NCI-H774 (cell line): ENCODE measurements at places on chromosomes 3 and 15.

GRCh38 chr3:183393625-183394024 is 34.8 kb downstream of the MCF2L2 start:
- no peak for DNase-seq

GRCh38 chr15:53384417-53384816 is 375.0 kb downstream of the WDR72 start:
- DNase-seq = no peak

- DNase-seq = no peak
These were observed 134.1 kb downstream of the RPLP1 start for GRCh38 chr15:69586721-69587120.

GRCh38 chr15:60426870-60427508 is 29.2 kb upstream of the ANXA2 start:
- DNase-seq = no peak

DNA sequence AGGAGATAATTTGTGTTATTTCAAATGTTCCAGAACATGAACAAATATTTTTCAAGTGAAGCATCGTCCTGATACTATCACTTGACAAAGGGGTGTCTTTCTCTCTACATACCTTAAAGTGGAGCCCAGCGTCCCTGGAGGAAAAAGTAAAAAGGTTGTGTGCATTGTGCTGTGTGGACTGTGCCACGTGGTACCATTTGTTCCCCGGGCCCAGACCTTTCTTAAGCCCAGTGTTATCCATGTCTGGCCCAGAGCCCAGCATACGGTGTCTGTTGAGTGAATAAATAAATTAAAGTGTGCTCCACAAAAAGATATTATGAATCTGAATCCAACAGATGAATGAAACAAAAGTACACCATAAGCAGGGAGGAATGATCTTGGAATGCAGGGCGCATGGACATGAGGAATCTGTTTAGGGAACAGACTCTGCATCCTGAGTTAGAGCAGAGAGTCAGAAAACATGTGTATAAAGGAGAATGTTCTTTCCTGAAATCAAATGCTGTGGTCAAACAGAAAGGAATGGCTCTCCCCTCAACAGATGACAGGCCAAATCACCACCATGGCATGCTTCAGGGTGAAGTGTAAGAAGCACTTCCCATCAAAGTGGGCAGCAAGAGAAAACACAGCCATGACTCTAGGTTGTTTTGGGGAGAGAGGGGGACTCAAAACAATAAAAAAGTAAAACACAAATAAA is 8.1 kb upstream of the PRSS50 start:
- no peak for DNase-seq

- no peak for DNase-seq
These were observed 3.0 kb downstream of the ISLR start for GRCh38 chr15:74176262-74177214.

- no peak for DNase-seq
These were observed 38.3 kb upstream of the INO80 start for GRCh38 chr15:41154412-41154811.

DNA sequence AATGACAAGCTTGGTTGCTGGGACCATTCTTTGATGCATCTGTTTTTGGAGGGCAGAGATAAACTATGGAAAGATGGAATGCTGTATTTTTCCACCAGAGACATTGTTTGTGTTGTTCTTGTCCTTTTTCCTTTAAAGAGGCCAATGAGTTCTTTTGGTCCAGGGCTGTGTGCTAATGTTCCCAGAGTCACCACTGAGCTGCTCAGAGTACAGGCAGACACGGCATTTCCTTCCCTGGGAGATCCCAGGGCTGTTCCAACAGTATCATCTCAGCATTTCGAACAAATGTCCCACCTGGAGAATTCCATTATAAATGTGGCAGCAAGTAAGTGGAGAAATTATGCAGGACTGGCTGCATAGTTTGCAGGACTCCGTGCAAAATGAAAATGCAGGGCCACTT is 190.6 kb downstream of the IL20RB start:
- DNase-seq = no peak

DNA sequence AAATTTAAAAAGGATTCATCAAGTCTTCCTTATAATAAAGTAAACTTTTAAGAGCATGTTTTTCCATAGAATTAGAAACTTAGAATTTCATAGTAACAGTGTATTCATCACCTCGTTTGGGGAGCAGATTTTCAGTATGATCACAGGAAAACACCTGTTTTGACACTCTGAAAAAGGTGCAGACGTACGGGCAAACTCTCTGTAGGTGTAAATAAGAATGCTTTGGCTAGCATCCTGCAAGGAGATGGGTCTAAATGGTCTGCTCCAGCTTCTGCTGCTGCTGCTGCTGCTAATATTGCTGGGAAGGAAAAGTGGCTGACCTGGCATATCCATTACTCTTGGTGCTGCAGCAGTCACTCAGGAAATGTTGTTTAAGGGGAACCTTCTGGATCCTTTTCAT is 66.0 kb downstream of the MBNL1 start:
- DNase-seq = no peak

DNA sequence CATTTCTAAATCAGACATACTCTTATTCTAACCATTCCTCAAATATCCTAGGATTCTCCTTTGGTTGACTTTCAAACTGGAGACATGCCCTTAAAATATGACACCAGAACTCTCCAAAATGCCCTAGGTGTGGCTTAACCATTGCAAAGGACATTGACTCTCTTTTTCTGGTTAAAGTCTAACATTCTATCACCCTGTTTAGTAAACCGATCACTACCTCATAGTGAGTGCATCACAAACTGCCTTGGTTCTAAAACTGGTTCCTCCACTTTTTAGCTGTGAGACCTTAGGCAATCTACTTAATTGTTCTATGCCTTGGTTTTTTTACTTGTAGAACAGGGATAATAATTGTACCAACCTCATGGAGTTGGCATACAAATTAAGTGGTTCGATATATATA is 224.3 kb downstream of the CDIN1 start:
- DNase-seq = no peak

- DNase-seq = no peak
These were observed 95.7 kb upstream of the ALDH1A3 start for GRCh38 chr15:100783760-100784492.

- no peak for DNase-seq
These were observed 13.3 kb downstream of the RARB start for GRCh38 chr3:25441234-25441856.

- peak; percentile 23 for DNase-seq
These were observed at the start of gene ACTR8 for GRCh38 chr3:53881691-53882593. TSS of gene ACTR8 (minus strand) at chr3:53882152. CDS start at chr3:53882101, 51 bp downstream.

DNA sequence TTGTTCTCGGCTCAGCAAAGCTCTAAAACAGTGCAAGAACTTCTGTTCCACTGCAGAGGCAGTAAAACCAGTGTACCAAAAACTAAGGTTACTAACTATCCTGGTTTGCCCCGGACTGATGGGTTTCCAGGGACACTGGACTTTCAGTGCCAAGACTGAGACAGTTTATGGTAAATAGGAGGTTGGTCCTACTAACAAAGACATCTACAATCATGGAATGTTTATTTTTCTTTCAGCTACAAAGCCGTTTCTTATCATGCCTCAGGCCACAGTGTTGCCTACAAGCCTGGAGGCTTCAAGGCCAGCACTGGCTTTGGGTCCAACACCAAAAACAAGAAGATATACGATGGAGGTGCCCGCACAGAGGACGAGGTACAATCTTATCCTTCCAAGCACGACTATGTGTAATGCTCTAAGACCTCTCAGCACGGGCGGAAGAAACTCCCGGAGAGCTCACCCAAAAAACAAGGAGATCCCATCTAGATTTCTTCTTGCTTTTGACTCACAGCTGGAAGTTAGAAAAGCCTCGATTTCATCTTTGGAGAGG is 20.8 kb downstream of the CLDN18 start:
- no peak for DNase-seq

DNA sequence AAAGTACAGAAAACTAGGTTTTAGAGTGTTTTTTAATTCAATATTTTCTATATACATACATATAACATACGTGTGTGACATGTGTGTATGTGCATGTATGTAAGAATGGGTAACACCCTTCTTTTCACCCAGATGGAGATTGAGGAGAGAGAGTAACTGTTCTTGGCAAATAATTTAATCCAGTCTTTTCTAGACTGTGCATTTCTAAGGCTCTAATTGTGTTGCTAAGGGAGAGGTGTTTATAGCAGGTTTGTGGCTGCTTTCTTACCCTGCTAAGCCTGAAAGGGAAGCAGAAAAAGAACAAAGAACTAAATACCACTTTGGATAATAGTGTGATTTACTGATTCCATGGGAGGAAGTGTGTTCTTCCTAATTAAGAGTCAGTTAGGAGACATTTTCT is 46.0 kb upstream of the ALDH1L1 start:
- DNase-seq = no peak

GRCh38 chr3:101292027-101292426 is 28.3 kb downstream of the IMPG2 start:
- DNase-seq = no peak

DNA sequence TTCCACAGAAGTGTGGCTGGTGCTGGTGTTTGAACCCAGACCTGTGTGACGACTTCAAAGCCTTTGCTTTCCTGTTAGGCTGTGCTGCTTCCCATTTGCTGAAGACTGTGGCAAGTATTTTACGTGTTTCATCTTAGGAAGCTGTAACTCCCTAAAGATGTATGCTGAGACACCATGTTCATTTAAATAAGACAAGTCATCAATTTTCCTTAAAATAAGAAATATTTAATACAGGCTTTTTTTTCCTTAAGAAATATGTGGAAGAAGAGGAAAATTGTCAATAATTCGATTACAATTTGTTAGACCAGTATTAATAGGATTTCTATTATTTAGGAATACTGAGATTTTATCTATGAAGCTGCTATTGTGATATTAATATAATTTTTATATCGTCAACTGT is 58.4 kb downstream of the LMLN start:
- no peak for DNase-seq

- DNase-seq = peak; percentile 79
These were observed 5.5 kb upstream of the CFAP100 start for GRCh38 chr3:126389112-126389793.

DNA sequence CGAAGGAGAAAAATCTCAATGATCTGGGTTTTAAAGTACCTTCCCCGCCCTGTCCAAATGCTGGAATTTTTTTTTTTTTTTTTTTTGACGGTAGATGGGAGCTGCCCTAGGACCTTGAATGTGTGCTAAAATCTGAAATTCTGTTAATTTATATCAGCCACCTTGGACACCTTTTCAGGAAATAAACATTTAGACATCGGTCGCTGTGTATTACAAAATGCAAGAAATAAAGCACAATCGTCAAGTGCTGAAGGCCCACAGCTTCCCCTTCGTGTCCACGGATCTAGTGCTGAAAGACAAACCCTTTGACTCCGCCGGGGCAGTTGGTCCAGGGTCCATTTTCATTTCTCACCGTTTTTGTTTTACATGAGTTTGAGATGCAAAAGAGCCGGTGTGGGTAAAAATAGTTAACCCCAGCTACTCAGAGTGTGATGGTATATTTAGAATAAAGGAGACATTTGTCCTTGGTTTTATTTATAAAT is 90.2 kb upstream of the CHD2 start:
- DNase-seq = peak; percentile 40

DNA sequence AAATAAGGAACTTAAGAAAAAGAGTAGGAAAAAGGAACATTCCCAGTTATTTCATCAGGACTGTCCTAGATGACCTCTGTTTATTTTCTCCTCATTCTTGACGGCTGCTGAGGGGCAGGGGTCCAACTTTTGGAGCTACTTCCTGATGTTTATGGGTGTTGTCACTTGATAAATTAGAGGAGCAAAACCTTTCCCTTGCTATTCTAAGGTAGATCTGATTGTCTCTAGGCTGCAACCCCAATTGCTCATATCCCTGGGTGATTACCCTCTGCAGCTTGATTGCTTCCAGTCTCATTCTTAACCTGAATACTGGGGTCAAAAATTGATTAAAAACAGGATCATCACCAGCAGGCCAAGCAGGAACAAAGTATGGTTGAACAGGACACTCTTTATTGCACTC is 311.0 kb upstream of the NDN start:
- no peak for DNase-seq

DNA sequence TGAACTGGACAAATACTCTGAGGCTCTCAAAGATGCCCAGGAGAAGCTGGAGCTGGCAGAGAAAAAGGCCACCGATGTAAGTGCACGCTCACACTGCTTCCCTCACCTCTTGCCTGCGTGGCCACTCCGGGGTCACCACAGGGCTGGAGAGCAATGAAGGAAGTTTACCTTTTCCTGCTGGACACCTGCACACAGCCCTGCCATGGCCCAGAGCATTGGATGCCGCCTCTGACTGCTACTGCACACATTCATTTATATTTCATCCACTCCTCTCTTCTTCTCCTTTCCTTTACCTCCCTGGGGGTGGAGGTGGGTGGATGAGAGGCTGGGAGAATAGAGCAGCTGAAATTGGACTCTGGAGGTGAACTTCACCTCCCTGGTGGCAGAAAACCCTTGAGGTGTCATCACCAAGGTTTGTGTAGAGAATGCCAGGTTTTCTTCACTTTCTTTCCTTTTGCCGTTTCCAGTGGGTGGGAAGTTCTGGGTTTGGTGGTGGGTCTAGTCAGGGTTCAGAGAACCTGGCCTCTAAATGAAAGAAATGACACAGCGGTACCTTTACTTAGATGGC is 1.6 kb downstream of the TPM1 start:
- no peak for DNase-seq

GRCh38 chr3:73467211-73467610 is 157.5 kb downstream of the PDZRN3 start:
- no peak for DNase-seq

GRCh38 chr3:9217784-9218513 is 31.5 kb downstream of the SRGAP3 start:
- no peak for DNase-seq

GRCh38 chr3:45933591-45933990 is 9.7 kb upstream of the CXCR6 start:
- DNase-seq = no peak

DNA sequence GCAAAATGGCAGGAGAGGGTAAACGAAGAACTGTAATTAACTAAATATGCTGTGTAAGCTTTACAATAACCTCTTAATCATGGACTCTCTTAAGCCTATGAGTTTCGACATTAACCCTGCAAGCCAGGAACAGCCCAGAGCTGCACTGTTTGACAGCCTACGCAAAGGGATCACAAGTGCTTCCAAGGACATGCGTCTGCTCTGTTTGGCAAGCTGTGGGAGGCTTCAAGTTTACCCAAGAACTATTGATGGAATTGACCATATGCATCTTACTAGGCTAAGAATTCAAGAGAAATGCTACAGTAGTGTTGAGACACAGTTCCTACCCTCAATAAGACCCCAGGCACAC is 66.0 kb downstream of the PDZRN3 start:
- DNase-seq = no peak

DNA sequence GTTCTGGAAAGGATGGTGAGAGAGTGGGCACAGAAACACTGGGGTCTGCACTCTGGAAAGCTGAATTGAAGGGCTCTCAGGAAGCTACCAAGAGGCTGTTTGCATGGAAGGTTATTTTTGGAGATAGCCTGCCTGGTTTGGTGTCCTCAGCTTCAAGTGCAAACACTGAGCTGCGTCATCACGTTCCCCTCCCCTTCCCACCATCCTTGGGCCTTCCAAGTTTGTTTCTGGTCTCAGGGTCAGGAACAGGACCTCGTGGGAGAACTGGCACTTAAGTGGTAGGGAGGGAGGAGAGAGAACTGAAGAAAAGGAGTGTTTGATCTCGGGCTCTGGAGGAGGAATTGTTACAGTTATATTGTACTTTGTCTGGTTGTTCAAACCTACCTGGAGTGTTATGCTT is 10.6 kb downstream of the ST6GAL1 start:
- DNase-seq = no peak

GRCh38 chr3:194124193-194124592 is 11.8 kb upstream of the HES1 start:
- no peak for DNase-seq

GRCh38 chr3:179682426-179683080 is 29.7 kb downstream of the USP13 start:
- DNase-seq = no peak

GRCh38 chr3:193194371-193194770 is 46.7 kb upstream of the PLAAT1 start:
- DNase-seq = no peak

GRCh38 chr15:43250785-43251184 is 15.9 kb downstream of the TGM5 start:
- no peak for DNase-seq
